ENCODE measurements at places on chromosomes 7 and 10. TPM values are rescaled to one million over a fixed set of nuclear protein-coding genes. Genes with fewer than 3 reads are reported as not detected.

The ABHD11 gene
- total RNA-seq = 36.9 TPM

The MEOX2 gene
- 12.8 TPM for total RNA-seq

The HOXA5 gene
- not detected for total RNA-seq

The SPDYE6 gene
- not detected for total RNA-seq

The CNNM1 gene
- 0.25 TPM for total RNA-seq

The FFAR4 gene
- total RNA-seq = 0.07 TPM

The CH25H gene
- 0.28 TPM for total RNA-seq

The LRRD1 gene
- total RNA-seq = 0.17 TPM

The AKR1C3 gene
- 23.9 TPM for total RNA-seq

DNA sequence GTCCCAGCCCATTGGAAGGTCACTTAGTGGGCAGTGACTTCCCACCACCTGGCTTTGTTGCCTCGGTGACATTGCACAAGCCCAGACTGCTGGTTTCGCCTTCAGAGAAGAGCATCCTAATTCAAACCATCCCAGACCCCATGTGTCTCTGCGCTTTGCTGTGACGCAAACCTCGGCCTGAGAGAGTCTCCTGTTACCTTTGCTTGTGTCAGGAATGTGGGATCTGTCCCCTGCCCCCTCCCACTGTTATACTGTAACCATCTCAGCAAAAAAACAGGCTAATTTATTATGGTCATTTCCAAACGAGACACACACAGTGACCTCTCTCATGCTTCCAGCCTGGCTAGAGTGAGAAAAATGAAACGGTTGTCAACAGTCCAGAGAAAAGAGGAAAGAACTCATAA is 25.0 kb upstream of the AQP1 start:
- no peak for DNase-seq

GRCh38 chr7:29565982-29566746 is 2.5 kb downstream of the PRR15 start:
- peak; percentile 12 for DNase-seq

- no peak for DNase-seq
These were observed 242.3 kb upstream of the SP8 start for GRCh38 chr7:21029006-21029405.

DNA sequence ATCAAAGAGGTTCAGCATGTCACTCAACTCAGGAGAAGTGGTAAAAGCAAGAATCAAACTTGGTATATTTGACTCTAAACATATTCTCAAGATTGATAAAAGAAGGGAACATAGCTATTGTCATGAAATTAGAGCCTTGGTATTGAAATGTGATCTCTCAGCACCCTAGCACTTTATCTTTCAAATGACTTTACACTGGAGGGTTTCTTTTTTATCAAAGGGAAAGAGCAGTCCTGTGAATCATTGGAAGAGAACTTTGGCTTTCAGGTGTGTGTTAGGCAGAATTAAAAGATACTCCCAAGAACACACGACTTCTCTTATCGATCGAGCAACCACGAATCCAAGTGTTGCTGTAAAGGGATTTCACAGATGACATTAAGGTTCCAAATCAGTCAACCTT is 54.4 kb downstream of the PTN start:
- no peak for DNase-seq

GRCh38 chr7:104848138-104848990 is 165.6 kb upstream of the KMT2E start:
- peak; percentile 27 for DNase-seq

GRCh38 chr10:92328993-92329392 is 38.0 kb downstream of the MARCHF5 start:
- DNase-seq = no peak

- no peak for DNase-seq
These were observed 24.0 kb downstream of the COL26A1 start for GRCh38 chr7:101386558-101387231.

DNA sequence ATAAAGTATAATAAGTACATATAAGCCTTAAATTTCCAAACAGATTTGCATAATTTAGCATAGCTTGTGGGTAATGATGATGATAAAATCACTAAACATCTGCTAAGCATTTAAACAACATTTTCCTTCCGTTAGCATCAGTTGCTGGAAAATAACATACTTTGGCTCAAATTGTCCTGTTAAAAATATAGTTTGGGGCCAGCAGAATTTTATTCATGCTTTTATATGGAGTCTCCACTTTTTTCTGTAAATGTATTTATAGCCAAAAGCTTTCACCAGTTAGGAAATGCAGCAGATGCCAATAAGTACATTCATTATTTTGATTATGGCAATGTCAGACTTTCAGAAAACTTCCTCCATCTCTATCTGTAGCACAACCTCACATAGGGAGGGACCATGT is 107.2 kb downstream of the CNTNAP2 start:
- no peak for DNase-seq

- no peak for DNase-seq
These were observed 223.5 kb downstream of the CCDC3 start for GRCh38 chr10:12777840-12778585.

- no peak for DNase-seq
These were observed 15.6 kb downstream of the ASB4 start for GRCh38 chr7:95501261-95501832.

- DNase-seq = no peak
These were observed 328.6 kb upstream of the COBL start for GRCh38 chr7:51645255-51645654.

GRCh38 chr7:36062154-36062815 is 90.8 kb upstream of the EEPD1 start:
- DNase-seq = no peak

GRCh38 chr10:5038733-5039132 is 35.1 kb upstream of the AKR1C2 start:
- no peak for DNase-seq

DNA sequence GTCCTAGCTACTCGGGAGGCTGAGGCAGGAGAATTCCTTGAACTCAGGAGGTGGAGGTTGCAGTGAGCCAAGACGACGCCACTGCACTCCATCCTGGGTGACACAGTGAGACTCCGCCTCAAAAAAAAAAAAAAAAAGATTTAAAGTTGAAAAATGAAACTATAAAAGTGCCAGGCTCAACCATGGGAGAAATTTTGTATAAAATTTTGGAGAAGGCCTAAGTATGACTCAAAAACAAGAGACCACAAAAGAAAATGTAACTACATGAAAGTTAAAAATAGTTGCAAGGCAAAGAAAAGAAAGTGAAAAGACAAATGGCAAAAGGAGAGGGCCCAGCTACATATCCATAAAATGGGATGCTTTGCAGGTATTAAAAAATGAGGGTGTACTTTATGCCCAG is 104.1 kb downstream of the ARHGAP22 start:
- no peak for DNase-seq

DNA sequence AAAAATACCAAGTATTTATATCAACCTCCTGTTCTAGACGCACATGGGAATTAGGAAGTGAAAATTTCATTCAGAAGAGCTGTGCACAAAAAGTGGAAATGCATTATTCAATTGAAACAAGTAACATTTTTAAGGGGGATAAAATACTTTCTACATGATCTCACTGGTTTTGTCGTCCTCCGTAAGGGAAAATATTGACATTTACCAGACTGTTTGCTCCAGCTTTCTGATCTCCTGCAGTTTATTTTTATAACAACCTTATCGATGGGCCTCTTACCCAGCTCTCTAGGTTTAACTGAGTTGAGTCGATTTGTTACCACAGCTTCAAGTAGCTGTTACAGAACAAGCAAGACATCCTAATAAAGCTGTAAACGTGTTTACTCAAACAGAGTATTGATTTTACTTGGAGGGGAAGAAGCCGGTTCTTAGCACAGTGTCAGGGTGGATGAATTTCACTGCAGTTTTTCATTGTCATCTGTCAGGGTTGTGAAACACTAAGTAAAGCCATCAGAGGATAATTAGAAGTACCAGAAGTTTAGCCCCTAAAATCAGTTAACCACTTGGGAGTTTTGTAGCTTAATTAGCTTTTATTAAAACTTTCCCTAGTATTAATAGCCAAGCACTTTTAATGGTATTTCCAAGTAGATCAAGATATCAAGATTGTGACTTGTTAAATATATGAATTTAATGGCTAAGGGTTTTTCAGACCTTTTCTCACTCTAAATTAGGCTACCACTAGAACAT is 142.6 kb upstream of the KAT6B start:
- DNase-seq = no peak

DNA sequence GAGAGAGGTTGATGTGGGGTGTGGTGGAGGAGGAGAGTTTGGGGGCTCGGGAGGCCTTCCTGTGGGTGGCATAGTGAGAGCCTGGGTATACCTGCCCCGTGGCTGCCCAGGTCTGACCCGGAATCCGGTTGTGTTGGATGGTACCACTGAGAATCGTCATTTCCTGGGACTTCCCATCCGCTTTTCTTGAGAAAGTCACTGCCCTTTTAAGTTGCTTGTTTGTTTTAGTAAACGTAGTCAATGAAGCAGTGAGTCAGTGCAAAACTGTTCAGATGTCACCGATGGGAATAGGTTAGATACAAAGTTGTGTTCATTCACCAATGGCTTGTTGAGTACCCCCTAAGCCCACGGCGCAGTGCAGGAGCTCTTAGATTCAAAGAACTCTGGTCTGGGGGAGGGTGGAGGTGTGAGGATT is 285.8 kb downstream of the CAMK1D start:
- DNase-seq = no peak

GRCh38 chr7:29857654-29858053 is 51.3 kb downstream of the WIPF3 start:
- DNase-seq = no peak

- DNase-seq = no peak
These were observed 81.3 kb downstream of the GLI3 start for GRCh38 chr7:42155584-42156290.

- DNase-seq = peak; percentile 64
These were observed at the start of gene ST7 for GRCh38 chr7:116953372-116953905. TSS of gene ST7 (plus strand) at chr7:116953501. CDS start at chr7:116953541, 40 bp downstream.

- DNase-seq = no peak
These were observed 2.2 kb downstream of the GTF2IRD1 start for GRCh38 chr7:74455928-74456327.

DNA sequence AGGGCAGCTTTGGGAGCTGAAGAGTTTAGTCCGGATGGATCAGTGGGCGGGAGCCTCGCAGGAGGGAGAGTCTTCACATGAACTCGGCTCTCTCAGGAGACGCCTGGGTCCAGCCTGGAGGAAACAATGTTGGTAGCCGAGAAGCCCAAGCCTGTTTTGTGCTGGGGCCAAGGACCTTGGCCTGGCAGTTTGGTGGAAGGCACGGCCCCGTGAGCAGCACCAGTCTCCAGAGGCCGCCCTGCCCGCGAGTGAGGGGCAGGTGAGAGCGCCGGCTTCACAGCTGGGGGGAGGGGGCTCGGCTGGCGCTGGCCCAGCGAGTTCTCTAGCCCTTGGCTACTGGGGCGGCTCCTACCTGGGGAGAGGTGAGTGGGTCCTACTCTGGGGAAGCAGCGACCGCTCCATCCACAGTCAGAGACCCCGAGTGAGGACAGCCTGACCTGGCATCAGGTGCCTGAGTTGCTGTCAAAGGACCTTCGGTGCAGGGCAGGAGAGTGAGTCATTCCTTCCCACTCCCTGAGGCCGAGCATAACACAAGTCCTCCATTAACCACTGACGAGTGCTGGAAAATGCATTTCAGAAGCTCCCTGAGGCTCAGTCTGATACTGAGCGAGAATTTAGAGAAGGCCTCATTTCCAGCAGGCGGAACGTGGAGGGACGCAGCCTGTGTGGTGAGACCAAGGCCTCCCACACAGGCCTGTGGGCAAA is 89.3 kb upstream of the DIP2C start:
- no peak for DNase-seq

DNA sequence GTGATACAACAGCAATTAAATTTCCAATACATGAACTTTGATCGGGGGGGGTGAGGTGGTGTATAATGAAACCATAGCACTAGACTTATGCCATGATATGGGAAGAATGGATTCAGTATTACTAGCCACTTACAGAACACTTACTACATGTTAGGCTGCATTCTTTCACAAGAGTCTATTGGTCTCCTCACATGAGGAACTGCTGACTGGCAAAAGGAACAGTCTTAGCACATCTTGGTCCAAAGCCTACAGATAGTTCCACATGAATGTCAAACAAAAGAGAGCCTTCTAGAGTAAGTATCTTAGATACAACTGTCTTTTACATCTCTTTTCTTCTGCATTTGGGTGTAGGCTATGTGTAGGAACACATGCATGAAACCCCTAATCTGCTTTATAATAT is 115.9 kb upstream of the DNAJB12 start:
- no peak for DNase-seq

- no peak for DNase-seq
These were observed 62.9 kb upstream of the FAM171A1 start for GRCh38 chr10:15433850-15434537.

- no peak for DNase-seq
These were observed 205.1 kb upstream of the SEMA3A start for GRCh38 chr7:84399661-84400060.

- DNase-seq = no peak
These were observed 28.8 kb upstream of the ZNF488 start for GRCh38 chr10:47412869-47413268.

DNA sequence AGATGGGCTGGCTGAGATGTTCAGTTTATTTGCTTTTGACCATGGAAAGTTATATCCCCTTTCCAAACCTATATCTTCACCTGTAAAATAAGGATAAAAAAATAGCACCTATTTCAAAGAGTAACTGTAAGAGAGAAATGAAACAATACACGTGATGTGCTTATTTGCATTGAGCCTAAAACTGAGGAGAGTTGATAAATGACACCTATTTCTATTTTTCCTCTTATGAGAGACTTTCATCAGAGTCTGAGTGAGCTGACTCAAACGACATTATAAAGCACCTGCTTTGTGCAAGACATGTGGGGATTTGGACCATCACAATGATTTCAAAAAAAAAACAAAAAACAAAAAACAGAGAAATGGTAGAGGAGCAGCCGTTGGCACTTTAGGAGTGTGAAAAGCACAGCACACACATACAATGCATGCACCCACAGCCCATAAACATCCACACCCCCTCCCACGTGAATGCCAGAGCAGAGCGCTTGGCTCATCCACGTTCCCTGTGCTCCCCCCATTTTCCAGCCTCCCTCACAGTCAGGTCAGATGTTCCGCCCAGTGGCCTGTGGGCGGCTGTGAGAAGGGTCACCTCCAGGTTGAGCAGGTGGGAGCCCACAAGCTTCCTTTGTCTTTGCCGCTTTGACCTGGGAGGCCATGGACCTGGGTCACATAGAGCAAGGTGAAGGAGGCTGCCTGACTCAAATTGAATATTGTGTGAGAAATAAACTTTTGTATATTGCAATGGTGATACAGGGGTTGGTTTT is 253.2 kb upstream of the ZNF32 start:
- no peak for DNase-seq

DNA sequence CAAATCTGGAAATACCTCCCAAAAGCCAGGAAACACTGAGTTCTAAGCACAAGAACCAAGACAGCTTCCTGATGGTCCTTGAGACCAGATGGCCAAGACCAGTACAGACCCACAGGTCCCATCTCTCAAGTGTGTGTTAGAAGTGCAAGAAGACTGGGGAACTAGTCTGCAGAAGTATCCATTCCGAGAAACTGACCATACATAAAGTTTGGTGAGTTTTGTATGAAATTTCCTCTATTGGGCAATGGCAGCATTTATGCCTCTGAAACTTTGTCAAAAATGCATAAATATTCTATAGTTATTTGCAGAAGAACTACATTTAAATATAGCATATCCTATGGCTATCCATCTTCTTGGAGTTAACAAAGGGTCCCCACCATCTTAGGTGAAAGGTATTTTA is 137.5 kb downstream of the LRRN3 start:
- DNase-seq = no peak

Data from heart left ventricle (tissue), 16 donors.